Progenitor cell of endocrine pancreas (in vitro differentiated cells): ENCODE measurements at places on chromosomes 2 and 18. TPM values are rescaled to one million over a fixed set of nuclear protein-coding genes. Genes with fewer than 3 reads are reported as not detected.

DNA sequence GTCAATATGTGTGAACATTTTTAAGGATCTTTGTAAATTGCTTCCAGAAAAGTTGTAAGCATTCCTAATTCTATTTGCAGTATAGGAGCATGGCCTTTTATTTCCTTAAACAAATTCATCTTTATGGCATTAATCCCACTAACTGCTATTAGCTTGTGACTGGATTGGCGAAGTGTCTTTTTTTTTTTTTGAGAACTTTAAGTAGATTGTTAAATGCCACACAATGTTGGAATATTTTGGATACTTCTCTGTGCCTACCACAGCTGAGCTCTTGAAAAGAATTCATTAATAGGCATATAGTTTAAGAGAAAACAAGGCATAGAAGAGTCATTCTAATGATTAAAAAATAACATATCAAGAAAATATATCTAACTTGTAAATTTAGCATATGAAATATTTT lies 129.7 kb downstream of the LAMA3 start:
- no peak for DNase-seq

DNA sequence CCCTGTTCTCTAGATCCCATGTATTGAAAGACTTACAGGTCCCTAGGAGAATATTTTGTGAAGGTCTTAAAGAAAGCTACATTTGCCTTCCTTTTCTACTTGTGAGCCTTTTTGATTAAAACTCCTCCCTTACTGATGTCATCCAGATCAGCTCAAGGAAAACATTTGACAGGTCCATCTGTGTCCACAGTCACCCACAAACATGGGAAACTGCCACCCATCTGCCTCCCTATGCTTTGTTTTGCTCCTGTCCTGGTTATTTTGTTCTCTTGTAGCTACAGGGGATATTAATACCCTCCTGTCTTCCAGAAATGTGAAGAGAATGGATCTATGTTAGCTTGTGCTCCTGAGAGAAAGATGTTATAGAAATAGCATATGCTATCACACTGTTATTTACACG lies 203.6 kb upstream of the GALNT5 start:
- no peak for DNase-seq

FKBP1B gene
- 30.5 and 33.7 TPM in 2 replicates for total RNA-seq

GRCh38 chr2:105391763-105392662 lies 6.8 kb downstream of the FHL2 start:
- no peak for DNase-seq

DNA sequence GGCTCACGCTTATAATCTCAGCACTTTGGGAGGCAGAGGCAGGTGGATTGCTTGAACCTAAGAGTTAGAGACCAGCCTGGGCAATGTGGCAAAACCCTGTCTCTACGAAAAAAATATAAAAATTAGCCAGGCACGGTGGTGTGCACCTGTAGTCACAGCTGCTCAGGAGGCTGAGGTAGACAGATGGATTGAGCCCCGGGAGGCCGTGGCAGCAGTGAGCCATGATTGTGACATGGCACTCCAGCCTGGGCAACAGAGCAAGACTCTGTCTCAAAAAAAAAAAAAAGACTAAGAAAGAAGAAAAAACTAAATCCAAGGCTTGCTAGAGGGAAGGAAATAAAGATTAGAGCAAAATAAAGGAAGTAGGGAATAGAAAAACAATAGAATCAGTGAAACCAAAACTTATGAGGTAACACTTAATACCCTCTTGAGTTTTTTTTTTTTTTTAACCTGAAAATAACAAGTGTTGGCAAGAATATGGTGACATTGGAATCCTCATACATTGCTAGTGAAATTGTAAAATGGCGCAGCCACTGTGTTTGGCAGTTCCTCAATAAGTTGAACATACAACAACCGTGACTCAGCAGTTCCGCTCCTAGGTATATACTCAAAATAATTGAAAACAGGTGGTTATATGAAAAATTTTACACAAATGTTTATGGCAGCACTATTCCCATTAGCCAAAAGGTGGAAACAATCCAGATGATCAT lies 85.2 kb downstream of the EML4 start:
- no peak for DNase-seq

- no peak for DNase-seq
These were observed 22.9 kb downstream of the DOK1 start for GRCh38 chr2:74577448-74577847.

CAPN14 gene
- 0.50 and 0.73 TPM in 2 replicates for total RNA-seq

SCN3A gene
- 4.7 and 5.3 TPM in 2 replicates for total RNA-seq

- DNase-seq = no peak
These were observed 246.6 kb downstream of the FHOD3 start for GRCh38 chr18:36543991-36544725.

GRCh38 chr2:195051401-195051800 lies 605.6 kb upstream of the SLC39A10 start:
- no peak for DNase-seq

DNA sequence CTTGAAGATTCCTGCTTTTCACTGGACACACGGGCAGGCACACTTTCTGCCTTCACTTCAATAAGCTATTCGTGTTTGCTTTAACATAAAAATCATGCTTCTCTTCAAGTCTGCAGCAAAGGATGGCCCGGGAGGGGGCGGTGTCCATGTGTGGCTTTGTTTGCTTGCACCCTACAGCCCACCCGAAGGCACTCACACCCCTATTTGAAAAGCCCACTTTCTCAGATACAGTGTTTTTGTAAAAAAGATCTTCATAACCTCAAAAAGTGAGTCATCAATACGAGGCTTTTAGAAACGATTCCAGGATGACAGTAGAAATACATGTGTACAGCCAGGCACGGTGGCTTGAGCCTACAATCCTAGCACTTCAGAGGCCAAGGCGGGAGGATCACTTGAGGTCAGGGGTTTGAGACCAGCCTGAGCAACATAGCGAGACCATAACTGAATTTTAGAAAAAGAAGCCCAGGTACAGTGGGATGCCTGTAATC lies 36.5 kb upstream of the HPCAL1 start:
- no peak for DNase-seq

PLB1 gene
- 0.65 and 0.78 TPM in 2 replicates for total RNA-seq

LHCGR gene
- total RNA-seq = not detected in 2 replicates
